GM12864 (cell line): ENCODE measurements at places on chromosomes 1 and 21.

GRCh38 chr1:224500796-224501195 is 66.2 kb upstream of the WDR26 start:
- DNase-seq, result no peak

DNA sequence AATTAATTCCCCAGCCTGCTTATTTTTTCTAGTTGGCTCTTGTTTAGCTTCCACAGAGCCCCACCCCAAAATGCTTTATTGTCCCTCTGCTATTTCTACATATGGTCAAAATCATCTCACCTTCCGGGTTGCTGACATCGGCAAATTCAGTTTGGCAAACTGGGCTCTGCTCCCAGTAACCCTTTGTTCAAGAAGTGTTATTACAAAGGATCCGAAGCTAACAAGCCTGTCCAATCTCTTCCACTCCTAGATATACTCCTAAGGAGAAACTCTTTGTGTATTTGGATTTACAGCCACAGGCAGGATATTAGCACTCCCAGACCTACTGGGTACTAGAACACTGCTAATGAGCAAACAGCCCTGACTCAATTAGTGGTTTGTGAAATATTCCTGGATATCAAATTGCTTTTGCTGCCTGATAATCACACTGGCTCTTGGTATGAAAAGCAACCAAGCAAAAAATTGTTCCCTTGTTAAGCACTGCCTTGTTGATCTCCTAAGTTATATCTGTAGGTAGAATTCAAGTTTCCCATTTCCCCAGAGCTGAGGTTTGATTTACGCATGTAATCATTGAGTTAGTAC is 4.0 kb downstream of the JUN start:
- DNase-seq, result no peak

- DNase-seq, result no peak
Measured at GRCh38 chr1:217021956-217022355, 298.7 kb upstream of the ESRRG start.

DNA sequence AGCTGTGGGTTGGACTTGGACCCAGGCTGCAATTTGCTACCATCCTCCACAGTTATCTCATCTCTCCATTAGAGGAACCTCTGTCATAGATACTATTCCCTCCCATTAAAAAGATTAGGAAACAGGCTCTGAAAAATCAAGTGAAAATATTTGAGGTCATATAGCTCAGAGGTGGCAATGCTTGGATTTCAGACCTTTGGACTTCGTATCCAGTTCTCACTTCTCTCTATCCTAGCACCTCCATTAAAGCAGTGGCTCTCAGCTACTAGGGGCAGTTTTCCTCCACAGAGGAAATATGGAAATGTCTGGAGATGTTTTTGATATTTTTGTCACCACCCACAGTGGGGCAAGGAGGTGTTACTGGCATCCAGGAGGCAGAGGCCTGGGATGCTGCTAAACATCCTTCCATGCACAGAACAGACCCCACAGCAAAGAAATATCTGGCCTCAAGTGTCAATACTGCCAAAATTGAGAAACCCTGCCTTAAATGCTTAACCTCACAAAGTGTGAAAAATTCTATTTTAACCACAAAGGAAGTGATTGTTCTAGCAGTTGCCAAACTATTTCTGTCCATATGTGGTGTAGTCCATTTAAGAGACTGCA is 54.1 kb downstream of the C8A start:
- no peak for DNase-seq

DNA sequence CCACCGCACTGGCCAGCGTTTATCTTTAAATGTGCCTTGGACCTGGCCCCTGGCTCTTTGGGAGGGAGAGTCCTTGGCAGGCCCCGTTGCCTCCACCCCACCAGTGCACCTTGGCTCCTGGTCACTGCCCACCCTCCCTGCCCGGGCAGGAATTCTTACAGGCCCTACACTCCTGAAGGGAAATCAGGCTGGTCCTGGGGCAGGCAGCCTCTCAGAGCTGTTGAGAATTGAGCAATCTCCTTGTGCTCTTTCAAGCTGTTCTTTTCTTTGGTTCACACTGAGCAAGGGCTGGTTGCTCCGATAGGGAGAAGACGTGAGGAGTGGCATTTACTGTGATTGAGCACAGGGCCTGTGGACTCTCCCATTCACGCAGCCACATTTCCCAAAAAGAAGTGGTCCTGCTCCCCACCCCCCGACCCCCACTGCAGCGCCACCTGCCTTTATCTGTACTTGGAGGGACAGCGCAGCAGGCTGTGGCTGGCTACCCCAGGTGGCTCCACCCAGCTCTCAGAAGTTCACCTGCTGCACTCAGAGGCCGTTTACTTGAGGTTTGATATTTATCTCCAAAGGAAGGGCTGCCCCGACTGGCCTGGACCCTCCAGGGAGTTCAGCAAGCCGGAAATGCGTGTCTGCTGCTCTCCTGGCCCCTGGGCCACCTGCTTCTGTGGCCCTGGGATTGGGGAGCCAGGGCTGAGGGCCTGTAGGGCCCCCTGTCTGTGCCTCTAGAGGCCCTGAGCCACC is 47.8 kb downstream of the SKI start:
- no peak for DNase-seq

- DNase-seq, result no peak
Measured at GRCh38 chr1:240599830-240600229, 12.1 kb downstream of the GREM2 start.

DNA sequence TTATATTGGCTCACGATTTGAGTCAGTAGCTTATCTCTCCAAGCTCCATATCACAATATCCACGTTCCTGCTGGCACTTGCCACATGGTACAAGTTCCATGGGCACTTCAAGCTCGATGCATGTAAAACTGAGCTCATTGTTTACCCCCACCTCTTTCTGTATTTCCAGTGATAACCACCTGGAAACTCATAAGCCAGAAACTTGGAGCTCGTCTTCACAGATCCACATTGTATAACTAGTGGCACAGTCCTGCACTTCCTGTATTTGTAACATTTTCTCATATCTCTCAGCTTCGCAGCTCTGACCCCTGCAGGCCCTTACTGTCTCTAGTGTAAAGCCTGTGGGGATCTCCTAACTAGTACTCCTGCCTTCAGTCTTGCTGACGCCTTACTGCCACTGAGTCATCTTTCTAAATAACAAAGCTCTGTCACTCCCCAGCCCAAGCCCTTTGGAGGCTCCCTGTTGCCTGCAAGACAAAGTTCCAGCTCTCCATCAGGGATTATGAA is 6.5 kb upstream of the C2CD4D start:
- no peak for DNase-seq

- DNase-seq, result no peak
Measured at GRCh38 chr21:33840771-33841170, 74.8 kb downstream of the ATP5PO start.

- no peak for DNase-seq
Measured at GRCh38 chr1:150906329-150906728, 19.4 kb downstream of the CTXND2 start.

DNA sequence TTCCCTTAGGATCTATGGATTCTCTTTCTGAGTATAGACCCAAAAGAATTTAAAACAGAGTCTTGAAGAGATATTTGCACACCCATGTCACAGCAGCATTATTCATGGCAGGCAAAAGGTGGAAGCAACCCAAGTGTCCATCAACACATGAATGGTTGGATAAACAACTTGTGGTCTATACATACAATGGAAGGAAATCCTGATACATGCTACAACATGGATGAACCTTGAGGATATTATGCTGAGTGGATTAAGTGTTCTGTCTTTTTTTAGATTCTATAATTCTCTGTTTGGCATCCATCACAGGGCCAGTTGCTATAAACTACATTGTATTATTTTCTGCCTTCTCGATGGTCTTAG is 39.8 kb downstream of the PTPN14 start:
- no peak for DNase-seq

DNA sequence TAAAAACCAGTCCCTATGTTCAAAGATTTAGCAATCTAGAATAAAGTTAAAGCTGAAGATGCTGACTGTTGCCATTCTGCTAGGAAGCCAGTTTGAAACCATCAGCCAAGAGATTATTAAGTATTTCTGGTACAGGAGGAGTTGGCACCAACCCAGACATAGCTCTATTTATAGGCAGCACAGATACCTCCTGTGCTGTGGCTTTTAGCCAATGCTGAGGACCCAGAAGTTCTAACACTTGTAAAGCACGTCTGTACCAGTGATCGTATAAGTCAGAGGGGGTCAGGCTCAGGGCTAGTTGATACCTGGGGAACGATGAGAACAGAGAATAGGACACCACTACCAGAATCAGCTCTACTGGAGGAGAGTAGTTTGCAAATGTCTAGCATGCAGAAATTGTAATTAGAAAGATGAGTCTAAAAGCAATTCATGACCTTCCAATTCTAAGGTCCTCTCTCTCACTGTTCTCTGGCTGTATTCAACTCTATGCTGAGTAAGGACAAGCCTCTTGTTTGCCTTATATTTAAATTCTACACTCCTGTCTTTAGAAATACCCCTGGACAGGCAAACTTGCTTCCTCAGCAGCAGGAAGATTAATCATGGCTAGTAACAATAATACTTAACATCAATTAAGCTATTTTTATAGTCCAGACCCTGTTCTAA is 96.8 kb upstream of the PALMD start:
- DNase-seq, result no peak

DNA sequence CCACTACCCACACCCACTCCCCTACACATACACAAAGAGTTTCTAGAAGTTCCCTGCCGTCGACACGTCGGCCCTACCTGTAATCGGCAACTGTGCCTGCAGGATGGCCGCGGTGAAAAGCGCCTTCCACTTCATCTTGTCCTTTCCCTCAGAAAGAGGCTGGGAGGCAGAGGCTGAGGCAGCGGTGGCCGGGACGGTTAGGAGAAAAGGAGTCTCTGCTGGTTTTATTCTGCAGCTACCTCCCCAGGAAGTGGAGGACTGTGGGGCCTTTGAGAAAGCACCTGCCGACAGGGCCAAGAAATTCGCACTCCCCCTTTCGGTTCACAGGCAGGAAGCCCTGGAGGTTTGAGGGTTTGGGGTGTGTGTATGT is at the start of gene CD247:
CD247 (minus strand) TSS at position 199 of the 370 bp plus-strand sequence; CDS start at position 135, 64 bp downstream.
- no peak for DNase-seq

GRCh38 chr1:79004916-79005315 is 1.6 kb downstream of the ADGRL4 start:
- DNase-seq, result no peak

DNA sequence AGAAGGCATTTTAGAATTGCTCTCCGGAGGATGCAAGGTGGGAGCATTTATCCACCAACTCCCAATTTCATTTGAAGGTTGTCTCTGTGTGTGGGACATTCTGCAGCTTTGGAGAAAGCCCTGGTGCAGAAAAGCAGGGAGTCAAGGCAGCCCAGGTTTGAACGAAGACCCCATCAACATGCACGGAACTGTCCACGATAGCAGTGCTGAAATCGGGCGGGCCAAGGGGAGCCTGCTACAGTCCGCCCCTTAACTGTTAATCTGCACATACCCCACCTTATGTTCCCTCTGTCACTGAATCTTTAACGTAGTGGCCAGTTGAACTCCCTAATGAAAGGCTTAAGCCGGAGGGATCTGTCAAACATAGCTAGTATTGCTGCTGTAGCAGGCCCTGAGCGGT is 68.8 kb upstream of the C1orf174 start:
- DNase-seq, result no peak
